ENCODE measurements at places on chromosomes 7 and 10. TPM values are rescaled to one million over a fixed set of nuclear protein-coding genes. Genes with fewer than 3 reads are reported as not detected.

The ZNF277 gene
- total RNA-seq, result 13.7 TPM

The MICALL2 gene
- 20.7 TPM for total RNA-seq

The ATOH7 gene
- total RNA-seq, result 0.21 TPM

The WNT2 gene
- not detected for total RNA-seq

The HELLS gene
- 28.3 TPM for total RNA-seq

The MCM10 gene
- 23.8 TPM for total RNA-seq

The TSPAN33 gene
- 4.6 TPM for total RNA-seq

The GSTO2 gene
- total RNA-seq, result 1.9 TPM

The SPDYE5 gene
- not detected for total RNA-seq

The SPDYE16 gene
- total RNA-seq, result not detected

The CFAP58 gene
- total RNA-seq, result 0.27 TPM

The FAM25G gene
- not detected for total RNA-seq

The EVX1 gene
- total RNA-seq, result 0.19 TPM

The CD36 gene
- not detected for total RNA-seq

The TRIL gene
- total RNA-seq, result not detected

The DNMBP gene
- 20.9 TPM for total RNA-seq

The OR2A5 gene
- not detected for total RNA-seq

The TMEM120A gene
- 37.7 TPM for total RNA-seq

The NPSR1 gene
- total RNA-seq, result not detected

The GRM3 gene
- not detected for total RNA-seq

The ELOVL3 gene
- total RNA-seq, result 0.35 TPM

The MALRD1 gene
- total RNA-seq, result not detected

The ZCWPW1 gene
- total RNA-seq, result 1.4 TPM

The NCOA4 gene
- 97.3 TPM for total RNA-seq

The DYNC1I1 gene
- 0.13 TPM for total RNA-seq

The SLC16A12 gene
- 1.5 TPM for total RNA-seq

The CPA2 gene
- total RNA-seq, result 0.15 TPM
